ENCODE measurements at places on chromosomes 5 and 9.
A peak's percentile ranks its signal among the peaks of the same experiment; 100 is the strongest.

- no peak for DNase-seq
These were observed 6.5 kb upstream of the PRRC2B start for GRCh38 chr9:131387394-131387793.

DNA sequence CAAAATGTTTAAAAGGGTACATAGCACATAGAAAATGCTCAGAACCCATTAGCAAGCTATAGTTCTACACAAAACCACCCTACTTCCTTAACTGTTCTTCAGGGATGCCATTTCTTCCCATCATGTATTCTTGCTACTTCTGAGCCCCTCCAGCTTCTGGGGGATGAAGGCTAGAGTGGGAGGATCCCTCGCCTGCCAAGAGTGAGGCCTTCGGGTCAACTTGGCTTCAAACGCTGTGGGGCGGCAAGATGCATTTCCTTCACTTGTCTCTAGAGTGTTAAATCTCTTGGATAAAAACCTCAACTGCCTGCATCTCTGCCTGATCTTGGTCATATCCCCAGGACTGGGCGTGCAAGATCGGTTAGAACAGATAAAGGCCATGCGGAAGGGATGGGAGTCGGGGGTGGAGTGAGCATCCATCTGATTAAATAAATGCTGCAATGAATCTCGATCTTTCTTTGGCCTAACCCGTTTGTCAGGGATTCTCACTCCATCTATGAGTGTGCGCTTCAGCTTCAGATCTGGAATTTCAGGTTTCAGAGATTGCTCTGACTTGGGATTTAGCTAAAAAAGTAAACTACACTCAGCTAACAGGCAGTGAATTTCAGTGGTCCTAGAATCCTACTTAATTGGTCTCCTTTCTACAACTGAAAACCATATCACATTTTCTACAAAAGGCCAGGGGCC lies 118.0 kb upstream of the PANK3 start:
- no peak for DNase-seq

DNA sequence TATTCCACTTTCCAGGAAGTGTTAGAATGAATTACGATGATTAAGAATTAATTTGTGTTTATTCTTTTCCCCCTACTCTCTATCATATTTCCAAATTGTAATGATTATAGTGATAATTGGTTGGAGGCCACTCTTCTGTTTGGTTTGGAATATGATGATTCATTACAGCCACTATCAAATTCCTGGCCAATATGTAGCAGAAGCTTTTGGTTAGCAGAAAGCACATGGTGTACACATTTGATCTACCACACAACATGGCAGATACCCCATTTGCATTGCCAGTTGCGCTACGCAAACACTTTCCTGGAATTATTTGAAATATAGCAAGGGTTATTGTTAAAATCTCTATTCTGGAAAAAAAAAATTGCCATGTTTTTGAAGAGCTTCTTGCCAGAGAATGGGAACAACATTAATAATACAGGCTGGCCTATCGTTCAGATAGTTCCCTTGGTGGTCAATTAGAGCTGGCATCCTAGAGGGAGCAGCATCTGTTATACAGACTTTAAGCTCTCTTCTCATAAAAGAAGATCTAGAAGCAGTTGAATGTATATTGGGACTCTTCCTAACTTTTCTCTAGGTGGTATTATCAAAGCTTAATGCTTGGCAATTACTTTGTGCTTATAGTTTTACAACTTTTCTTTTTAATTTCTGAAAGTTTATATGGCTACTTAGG lies 455.0 kb upstream of the ACTBL2 start:
- no peak for DNase-seq

DNA sequence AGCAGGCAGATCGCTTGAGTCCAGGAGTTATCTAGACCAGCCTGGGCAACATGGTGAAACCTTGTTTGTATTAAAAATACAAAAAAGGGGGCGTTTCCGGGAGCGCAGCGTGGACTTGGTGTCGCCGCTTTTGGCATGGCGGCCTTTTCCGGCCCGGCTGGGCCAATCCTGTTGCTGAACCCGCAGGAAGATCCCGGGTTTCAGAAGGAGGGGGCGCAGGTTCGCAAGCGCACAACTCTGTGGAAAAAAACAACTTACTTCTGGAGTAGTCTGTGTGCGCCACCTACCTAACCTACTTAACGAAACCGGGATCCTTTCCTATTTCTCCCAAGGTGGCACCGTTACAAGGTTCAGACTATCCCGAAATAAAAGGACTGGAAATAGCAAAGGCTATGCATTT lies 198.6 kb downstream of the MSX2 start:
- DNase-seq: no peak

DNA sequence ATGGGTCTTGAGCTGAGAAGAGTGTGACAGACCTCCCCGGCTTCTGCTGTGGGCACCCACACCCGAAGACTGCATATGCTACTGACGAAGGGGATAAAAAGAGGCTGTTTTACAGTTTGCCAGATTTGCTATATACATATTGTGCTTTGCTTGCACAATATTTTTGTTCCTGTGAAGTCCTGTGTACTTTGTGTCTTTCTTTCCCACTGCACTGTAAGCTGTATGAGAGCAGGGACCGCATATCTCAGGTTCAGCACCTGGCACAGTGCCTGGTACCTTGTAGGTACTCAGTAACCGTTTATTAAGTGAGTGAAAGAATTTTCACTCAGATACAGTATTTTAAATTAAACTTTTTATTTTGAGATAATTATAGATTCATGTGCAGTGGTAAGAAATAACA lies 8.2 kb upstream of the GARNL3 start:
- no peak for DNase-seq

GRCh38 chr9:95841377-95841776 lies 34.1 kb upstream of the ERCC6L2 start:
- no peak for DNase-seq

DNA sequence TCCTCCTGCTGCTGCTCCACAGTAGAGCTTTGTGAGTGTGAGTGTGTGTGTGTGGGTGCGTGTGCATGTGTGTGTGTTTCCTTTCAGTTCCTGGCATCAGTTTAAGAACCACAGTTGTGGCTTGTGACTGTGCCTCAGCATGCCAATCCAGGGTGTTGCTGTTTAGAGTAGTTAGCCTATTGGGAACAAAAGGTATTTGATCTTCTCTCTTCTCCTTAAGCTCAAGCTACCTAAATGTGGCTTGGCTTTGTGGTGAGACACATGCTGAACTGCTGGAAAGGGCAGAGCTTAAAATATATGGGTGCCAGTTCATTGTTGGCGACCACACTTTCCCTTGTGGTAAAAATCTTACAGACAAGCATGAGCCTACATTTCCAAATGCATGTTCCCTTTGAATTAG lies 116.6 kb upstream of the BNC2 start:
- peak; percentile 48 for DNase-seq

GRCh38 chr9:117224695-117225094 lies 190.2 kb downstream of the ASTN2 start:
- no peak for DNase-seq

DNA sequence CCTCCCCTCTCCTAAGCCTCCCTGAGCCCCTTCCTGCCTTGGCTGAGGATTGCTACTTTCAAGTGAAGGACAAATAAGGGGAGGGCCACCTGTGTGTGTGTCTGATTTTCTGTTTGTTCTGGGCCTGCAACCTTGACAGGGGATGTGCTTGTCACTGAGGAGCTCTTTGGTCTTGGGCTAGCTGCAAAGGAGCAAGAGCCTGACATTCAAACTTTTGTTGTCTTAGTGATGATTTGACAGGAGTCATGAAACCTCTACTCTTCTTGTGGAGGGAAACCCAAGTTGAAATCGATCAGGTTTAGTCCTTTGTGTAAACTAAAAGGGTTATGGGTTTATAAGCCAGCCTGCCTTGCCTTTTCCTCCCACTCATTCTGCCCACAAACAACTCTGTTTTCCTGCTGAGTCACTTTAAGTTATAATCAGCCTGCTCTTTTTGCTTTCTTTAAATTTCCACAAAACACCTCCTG lies 16.9 kb downstream of the CLTA start:
- no peak for DNase-seq

DNA sequence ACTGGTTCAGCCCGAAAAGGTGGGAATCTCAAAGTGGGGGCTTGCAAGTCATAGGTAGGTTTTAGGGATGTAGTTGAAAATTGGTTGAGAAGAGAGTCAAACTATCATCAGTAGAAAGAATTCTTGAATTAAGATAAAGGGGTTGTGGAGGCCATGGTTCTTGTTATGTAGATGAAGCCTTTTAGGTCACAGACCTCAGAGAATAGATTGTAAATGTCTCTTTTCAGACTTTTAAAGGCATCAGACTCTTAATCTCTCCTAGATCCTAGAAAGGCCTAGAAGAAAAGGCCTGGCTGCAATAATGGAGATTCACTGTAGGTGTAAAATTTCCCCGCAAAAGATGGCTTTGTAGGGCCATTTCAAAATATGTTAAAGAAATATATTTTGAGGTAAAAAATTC lies 96.4 kb downstream of the PSAT1 start:
- no peak for DNase-seq

DNA sequence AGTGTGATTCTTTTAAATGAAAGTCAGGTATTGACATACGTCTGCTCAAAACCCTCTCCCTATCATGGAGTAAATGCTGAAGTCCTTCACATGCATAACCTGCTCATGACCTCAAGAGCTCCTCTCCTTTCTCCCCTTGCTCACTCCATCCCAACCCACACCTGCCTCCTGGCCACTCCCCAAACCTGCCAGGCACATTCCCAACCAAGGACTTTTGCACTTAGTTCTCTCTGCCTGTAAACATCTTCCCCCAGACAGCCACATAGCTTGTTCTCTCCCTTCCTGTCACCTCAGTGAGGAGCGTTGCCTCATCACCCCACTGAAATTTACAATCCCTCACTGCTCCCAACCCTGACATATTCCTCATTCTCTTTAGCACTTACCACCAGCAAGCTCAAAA lies 8.7 kb downstream of the SETD9 start:
- no peak for DNase-seq

DNA sequence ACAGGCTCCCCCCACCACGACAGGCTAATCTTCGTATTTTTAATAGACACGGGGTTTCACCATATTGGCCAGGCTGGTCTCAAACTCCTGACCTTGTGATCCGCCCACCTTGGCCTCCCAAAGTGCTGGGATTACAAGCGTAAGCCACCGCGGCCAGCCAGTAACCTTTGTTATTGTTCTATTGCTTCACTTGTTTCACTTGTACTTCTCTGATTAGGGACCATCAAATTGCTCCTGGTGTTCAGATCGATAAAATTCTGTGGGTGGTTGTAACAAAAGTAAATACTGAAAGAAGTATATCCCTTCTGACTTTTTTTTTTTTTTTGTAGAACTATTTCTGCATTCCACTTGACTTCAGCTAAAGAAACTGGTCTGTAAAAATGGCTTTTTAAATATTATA lies 445.5 kb upstream of the CDH10 start:
- no peak for DNase-seq

DNA sequence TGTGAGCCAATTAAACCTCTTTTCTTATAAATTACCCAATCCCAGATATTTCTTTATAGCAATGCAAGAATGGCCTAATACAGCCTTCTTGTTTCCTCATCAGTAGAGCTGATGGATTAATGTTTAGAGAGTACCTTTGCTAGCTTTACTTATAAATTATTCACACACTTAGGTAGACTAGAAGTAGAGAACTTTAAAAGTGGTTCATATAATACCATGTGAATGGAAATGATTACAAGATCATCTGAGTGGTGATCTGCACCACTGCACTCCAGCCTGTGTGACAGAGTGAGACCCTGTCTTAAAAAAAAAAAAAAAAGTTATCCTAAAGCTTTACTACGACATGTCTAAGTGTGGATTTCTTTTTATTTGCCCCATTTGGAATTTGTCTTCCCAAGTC lies 23.2 kb upstream of the LRRTM2 start:
- DNase-seq: no peak

All from foreskin keratinocyte (primary cell).